ENCODE measurements at places on chromosomes 12 and 14. TPM values are rescaled to one million over a fixed set of nuclear protein-coding genes. Genes with fewer than 3 reads are reported as not detected.
A peak's percentile ranks its signal among the peaks of the same experiment; 100 is the strongest.

- H3K27me3 ChIP-seq, result no peaks in the 10 kb centered on the region
- H3K4me1 ChIP-seq, result no peaks in the 10 kb centered on the region
- no peak overlapping the region for H3K4me3 ChIP-seq
- no peak for DNase-seq
- no peaks in the 10 kb centered on the region for H3K36me3 ChIP-seq
- H3K27ac ChIP-seq, result no peak overlapping the region
Observed at GRCh38 chr14:60420050-60420449, 65.8 kb downstream of the C14orf39 start.

- peaks cover 7% of the 10 kb centered on the region for H3K27me3 ChIP-seq
- peak overlapping the region; percentile 88 for H3K4me3 ChIP-seq
- no peaks in the 10 kb centered on the region for H3K36me3 ChIP-seq
- peaks cover 17% of the 10 kb centered on the region for H3K4me1 ChIP-seq
- no peak for DNase-seq
Observed at GRCh38 chr12:104064842-104065427, 604 bp downstream of the HCFC2 start.

GRCh38 chr12:33759279-33759678 is 263.0 kb upstream of the ALG10 start:
- H3K27me3 ChIP-seq, result no peaks in the 10 kb centered on the region
- no peak overlapping the region for H3K27ac ChIP-seq
- no peaks in the 10 kb centered on the region for H3K4me1 ChIP-seq
- DNase-seq, result no peak

The PRB2 gene
- total RNA-seq, result not detected
